NCI-H1436 treated with DMSO at 0.1 percent for 48 hours (cell line): ENCODE measurements at places on chromosomes 6 and 20.

DNA sequence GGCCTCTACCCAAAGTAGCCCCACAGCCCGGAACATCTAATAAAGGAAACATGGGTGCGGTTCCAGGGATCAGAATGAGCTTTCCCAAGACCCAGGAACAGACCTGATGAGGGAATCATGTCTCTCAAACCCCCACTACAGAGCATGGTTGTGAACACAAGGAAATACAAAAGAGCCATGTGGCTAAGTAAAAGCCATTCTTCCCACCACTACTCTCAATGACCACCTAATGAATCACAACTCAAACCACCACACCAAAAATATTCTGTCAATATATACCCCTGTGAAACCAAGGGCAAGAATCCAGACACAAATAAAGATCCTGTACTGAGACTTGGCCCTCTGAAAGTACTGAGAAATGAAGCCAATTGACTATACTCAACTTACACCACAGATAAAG is 20.9 kb upstream of the COL21A1 start:
- no peak for DNase-seq

GRCh38 chr20:46657618-46658017 is 6.4 kb upstream of the SLC13A3 start:
- no peak for DNase-seq

- no peak for DNase-seq
Measured at GRCh38 chr6:165663377-165663735, 315 bp upstream of the PDE10A start.

- no peak for DNase-seq
Measured at GRCh38 chr6:36622901-36623546, 28.9 kb downstream of the SRSF3 start.

DNA sequence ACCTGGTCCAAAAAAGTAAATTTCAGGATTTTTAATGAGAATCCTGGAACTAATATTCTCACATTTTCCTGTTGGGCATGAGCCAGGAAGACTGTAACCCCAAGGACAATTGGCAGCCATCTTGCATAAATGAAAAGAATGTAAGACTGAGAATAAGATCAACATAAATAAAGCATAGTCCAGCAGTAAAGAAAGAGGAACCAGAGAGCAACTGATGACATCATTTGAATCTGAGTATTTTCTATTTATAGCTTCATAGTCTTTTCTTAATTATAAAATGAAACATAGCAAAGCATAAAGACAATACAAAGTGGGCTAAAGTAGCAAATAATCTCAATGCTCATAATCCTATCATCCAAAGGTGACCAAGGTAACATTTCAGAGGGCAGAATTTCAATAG is 26.6 kb upstream of the FBXL4 start:
- DNase-seq = no peak

DNA sequence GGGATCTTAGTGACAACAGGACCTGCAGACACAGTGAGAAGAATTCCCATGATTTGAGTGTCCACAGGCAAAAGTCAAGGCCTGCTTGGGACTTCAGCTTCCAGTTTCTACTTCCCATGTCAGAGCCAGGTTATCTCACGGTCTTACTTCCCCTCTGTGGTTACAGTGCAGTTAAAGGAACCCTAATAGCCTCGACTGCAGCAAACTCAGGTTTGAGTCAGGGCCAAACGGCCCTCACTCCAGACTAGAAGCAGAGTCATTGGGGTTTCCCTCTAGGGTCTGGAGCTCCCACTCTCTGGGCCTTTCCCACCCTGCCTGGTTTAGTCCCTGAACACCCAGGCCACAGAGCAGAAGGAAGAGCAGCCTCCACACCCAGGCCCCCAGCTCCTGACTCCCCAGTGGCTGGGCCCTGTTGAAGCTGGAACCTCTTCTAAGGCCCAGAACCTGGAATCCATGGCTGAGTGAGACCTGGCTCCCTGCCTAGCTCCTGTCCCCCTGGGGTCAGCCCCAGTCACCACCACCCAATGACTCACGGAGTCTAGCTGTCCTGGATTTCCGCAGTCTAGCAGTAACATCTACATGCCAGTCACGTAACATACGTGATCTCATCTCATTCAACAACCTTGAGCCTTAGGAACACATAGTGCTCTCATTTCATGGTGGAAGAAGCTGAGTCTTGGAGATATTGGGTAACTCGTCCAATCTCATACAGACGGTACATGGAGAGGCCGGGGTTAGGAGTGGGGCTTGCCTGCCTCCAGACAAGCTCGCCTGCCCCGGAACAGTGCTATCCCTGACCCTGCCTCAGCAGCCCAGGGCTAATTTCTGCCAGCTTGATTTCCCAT is 9.2 kb upstream of the GHRH start:
- DNase-seq = no peak

- no peak for DNase-seq
Measured at GRCh38 chr6:56628105-56628504, 14.6 kb downstream of the DST start.

GRCh38 chr6:47302043-47302442 is 7.7 kb downstream of the TNFRSF21 start:
- no peak for DNase-seq

GRCh38 chr6:88164061-88164460 is 2.1 kb downstream of the CNR1 start:
- no peak for DNase-seq

- no peak for DNase-seq
Measured at GRCh38 chr6:5132731-5133130, 47.6 kb downstream of the PPP1R3G start.

DNA sequence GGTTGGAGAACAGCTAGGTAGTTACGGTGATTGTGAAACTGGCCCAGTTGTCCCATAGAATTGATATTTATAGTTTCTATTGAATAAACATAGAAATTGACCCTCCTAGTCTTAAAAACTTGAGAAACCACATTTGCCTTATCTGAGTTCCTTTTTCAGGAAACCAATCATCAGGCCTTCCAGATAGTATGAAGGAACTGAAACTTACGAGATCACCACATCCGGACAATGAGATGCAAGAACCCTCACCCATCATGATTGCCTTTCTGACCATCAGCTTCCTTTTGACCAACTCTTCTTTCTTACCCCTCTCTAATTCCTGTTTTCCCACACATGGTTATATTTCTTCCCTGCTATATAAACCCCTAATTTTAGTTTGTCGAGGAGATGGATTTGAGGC is 21.8 kb downstream of the SLC35F1 start:
- no peak for DNase-seq
